Pons (tissue), 1 donor: ENCODE measurements at places on chromosomes 3 and 15.

- peak; percentile 82 for DNase-seq
Measured at GRCh38 chr3:180804916-180805315, 107.6 kb upstream of the FXR1 start.

DNA sequence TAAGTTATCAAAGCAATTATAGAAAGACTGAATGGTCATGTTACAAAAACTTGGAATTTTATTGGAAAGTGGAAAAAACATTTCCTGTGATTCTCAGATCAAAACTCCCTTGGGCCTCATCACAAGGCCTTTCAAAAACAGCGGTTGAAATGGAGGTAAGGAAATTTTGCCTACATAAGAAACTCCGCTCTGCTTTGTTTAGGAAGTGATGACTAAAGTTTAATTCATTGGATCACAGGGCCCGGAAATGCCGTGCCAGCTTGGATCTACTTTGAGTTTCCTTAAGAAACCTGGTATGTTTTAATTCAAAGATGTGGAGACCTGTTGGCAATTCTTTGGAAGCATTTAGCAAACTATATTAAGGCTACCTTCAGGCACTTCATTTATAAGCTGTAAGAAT is 143.9 kb upstream of the MME start:
- DNase-seq, result no peak

- no peak for DNase-seq
Measured at GRCh38 chr3:98388147-98388546, 2.3 kb upstream of the OR5K3 start.

- no peak for DNase-seq
Measured at GRCh38 chr3:151561878-151562277, 101.0 kb upstream of the IGSF10 start.

GRCh38 chr3:65846936-65847335 is 191.8 kb downstream of the MAGI1 start:
- DNase-seq, result no peak

- DNase-seq, result no peak
Measured at GRCh38 chr3:136120373-136121348, 75.5 kb downstream of the MSL2 start.

DNA sequence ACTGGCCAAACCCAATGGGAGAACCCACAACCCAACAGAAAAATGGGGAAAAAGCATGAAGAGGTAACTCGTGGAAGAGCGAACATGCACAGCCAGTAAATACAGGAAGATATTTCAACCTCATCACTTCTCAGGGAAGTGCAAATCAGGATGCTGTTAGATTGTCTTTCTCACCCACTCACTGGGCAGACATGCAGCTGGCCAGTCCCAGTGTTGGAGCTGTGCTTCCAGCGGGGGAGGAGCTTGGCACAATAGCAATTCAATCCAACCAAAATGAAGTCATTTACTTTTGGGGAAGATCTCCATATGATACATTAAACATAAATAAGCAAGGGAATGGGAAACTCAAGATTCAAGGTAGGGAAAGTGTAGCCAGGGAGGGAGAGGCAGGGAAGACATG is 12.1 kb downstream of the WNT7A start:
- peak; percentile 5 for DNase-seq

GRCh38 chr3:136942803-136943202 is 15.0 kb upstream of the IL20RB start:
- no peak for DNase-seq

GRCh38 chr15:32682569-32682968 is 35.2 kb upstream of the GREM1 start:
- no peak for DNase-seq

DNA sequence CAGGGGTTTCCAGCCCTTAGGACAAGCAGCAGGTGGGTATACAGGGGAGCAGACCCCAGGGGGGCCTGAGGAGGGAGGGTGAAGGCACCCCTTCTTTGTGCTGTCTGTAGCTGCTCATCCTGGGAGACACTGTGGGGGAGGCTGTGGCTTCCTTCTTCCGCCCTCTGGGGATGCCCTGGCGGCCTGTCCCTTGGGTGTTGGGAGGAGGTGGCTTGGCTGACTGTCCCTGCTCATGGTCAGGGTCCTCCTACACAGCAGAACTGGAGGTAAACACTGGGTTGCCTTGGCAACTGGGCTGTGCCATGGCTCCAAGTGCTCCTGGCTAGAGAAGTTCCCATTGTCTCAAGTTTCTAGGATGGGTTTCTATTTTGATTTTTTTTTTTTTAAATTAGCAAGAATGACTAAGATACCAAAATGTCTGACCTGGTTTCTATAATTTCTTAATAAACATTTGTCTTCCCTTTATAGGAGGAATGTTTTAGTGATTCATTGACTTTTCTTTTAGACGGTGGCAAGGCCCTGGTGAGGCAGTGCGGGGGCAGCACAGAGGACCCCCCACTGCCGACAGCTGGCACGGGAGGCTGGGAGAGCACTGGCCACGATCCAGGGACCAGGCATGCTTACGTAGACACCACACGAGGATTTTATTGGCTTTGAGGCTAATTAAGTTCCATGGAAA is 12.4 kb downstream of the KLF13 start:
- DNase-seq, result peak; percentile 77

DNA sequence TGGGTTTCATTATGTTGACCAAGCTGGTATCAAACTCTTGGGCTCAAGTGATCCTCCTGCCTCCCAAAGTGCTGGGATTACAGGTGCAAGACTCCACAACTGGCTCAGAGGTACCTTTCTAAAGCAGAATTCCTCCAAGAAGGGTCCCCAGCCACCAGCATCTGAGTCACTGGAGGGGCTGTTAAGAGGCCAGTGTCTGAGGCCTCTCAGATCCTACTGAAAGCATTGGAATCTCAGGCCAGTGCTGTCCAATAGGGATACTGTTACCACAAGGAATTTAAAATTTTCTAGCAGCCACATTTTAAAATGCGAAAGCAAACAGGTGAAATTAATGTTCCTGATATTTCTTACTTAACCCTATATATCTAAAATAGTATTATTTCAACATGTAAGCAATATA is 1.3 kb downstream of the CAV3 start:
- no peak for DNase-seq
